MM.1S (cell line): ENCODE measurements at places on chromosomes 7 and 10.

DNA sequence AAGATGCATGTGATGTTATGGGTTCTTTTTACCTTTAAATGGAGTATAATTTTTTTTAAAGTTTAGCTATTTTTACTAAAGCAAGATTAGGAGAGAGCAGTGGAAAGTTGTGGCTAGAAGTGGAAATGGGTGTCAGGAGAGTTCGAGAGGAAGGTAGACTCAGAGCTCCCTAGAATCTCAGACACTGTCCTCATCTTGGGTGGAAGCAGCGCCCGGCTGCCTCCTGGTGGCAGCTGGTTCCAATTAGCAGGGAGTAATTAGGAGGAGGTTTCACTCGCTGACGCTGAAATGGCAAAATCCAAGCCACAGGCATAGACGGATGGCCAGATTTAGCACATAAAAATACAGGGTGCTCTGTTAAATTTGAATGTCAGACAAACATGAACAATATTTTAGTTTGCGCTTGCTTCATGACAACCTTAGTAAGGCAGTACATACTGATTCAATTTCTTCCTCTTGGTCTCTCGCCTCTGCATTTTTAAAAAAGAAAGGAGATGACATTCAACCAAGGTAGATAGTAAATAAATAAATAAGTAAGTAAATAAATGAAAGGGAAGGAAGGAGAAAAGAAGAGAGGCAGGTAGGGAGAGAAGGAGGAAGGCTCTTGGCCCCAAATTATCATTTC lies 58.5 kb downstream of the LGI1 start:
- peak; percentile 63 for DNase-seq

GRCh38 chr7:31416381-31416870 lies 75.9 kb upstream of the NEUROD6 start:
- no peak for DNase-seq

- DNase-seq, result no peak
These were observed 245.1 kb downstream of the CAMK1D start for GRCh38 chr10:12594448-12594944.

DNA sequence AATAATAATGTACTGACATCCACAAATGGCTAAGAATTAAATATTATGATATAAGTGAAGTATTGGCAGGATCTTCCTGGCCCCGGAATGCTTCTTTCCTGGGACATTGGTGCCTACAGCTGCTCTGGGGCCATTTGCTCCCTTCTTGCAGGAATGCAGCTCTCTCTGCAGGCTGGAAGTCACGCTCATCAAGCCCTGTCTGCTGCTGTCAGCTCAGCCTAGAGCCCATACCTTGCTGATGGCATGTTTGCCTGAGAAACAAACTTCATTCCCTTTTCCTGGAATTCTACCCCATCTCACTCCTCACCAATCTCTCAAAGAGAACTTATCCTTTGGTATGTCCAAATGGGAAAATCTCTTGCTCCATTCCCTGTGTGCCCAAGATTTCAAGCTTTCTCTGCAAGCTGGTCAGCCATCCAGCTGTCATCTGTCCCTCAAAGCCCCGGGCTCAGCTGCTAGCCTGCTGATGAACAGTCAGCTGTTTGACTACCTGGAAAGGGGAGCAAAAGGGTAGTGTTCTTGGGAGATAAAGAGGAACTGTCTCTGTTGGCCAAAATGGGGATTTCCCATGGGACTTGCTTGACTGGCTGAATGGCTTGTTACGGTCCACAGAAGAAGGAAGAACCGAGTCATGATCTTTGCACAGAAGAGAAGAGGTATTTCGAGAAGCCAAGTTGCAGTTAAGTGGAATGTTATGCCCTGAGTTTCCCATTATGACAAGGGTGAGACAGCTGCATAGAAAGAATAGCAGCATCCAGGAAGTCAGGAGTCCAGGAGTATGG lies 12.0 kb upstream of the RASSF4 start:
- DNase-seq, result no peak

DNA sequence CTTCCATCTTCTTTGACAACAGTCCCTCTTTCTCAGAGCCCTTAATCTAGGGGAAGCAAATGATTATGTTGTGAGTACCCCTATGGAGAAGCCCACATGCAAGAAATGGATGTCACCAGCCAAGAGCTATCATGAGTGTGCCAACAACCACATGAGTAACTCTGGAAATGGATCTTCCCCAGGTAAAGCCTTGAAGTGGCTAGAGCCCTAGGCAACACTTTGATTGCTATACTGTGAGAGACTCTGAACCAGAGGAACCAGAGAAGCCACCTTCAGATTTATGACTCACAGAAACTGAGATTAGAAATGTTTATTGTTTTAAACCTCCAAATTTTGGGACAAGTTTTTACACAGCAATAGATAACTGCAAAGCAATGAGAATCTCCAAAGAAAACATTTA lies 60.9 kb upstream of the COL1A2 start:
- no peak for DNase-seq

- DNase-seq, result no peak
These were observed 104.5 kb downstream of the SH3PXD2A start for GRCh38 chr10:103750836-103751235.

DNA sequence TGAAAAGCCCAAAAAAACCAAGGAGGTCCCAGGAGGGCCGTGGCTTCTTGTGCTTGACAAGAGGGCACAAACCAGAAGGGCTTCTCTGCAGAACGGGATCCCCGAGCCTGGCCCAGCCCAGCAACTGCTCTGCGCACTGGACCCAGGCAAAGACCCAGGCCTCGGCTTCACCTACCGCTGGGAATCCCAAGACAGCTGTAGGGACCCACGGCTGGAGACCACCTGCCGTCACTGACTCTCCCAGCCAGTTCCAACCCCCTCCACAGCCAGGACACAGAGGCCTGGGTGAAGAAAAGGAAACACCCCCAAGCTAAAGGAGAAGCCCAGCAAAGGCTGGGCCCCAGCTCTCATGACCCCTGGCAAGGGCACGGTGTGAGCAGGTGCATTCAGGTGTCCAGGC lies 24.3 kb downstream of the PDGFA start:
- DNase-seq, result no peak

DNA sequence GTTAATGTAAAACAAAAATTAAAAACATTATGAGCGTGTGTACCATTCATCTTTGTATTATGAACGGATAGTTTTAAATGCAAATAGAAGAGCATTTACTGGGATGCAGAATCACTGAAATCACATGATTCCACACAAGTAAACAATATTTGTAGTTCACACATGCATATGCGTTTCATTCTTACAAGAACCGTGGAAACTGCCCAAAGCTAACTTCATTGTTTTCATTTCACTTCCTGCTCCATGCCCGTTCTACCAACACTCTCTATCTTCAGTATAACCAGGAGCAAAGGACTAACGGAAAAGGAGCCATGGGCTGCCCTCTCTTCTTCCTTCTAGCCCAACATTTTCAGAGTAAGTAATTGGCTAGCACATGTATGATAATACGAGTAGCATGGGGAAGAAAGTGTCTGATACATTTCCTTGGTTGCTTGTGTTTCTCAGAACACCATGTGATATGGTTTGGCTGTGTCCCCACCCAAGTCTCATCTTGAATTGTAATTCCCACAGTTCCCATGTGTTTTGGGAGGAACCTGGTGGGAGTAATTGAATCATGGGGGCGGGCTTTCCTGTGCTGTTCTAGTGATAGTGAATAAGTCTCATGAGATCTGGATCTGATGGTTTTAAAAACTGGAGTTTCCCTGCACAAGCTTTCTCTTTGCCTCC lies 38.8 kb downstream of the ZNF783 start:
- no peak for DNase-seq

- no peak for DNase-seq
These were observed 52.0 kb downstream of the THNSL1 start for GRCh38 chr10:25068152-25069058.

- DNase-seq, result no peak
These were observed 219.3 kb upstream of the TAC1 start for GRCh38 chr7:97512441-97513207.

DNA sequence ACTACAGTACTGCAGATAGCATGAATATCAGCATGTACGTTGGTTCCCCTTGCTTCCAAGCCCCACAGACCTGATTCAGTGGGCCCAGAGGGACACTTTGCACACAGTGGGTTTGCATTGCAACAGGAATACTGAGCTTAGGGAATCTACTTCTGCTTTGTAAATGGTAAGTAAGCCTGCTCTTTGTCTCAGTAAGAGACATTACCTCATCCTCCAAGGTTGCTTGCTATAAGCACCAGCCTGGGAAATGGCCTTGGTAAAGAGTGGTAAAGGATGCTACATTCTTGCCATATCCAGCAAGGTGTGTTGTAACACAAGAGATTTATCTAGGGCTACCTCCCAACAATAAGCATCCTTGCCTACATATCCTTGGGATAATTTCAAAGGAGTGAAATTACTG lies 730.5 kb downstream of the INHBA start:
- DNase-seq, result no peak

DNA sequence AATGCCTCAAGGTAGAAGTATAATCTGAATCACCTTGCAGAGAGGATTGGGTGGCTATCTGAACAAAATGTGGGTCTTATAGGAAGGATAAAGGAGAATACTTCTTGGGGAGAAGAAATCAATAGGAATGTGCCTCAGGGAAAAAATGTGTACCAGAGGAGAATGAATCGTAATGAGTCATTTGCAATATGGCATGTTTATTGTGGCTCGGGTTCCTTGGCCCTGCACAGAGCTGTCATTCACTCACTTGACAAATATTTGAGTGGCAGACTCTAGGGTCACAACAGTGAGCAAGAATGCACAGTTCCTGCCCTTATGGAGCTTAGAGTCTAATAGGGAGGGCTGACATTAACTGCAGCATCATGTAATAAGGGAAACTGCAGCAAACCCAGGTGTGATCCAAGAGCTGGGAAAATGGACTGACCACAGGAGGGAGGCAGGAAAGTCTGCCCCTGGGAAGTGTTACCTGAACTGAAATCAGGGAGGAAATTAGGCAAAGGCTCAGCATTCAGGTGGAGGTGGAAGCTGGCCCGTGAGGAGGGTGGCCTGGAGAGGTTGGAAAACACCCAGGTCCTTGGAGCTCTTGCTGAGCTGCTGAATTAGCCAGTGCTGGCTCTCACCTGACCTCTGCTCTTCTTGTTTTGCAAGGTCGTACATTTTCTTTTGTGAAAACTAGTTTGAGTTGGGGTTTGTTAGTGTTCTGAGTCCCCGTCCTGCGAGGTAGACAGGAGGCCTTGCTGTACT lies 203.9 kb downstream of the FRMD4A start:
- no peak for DNase-seq

DNA sequence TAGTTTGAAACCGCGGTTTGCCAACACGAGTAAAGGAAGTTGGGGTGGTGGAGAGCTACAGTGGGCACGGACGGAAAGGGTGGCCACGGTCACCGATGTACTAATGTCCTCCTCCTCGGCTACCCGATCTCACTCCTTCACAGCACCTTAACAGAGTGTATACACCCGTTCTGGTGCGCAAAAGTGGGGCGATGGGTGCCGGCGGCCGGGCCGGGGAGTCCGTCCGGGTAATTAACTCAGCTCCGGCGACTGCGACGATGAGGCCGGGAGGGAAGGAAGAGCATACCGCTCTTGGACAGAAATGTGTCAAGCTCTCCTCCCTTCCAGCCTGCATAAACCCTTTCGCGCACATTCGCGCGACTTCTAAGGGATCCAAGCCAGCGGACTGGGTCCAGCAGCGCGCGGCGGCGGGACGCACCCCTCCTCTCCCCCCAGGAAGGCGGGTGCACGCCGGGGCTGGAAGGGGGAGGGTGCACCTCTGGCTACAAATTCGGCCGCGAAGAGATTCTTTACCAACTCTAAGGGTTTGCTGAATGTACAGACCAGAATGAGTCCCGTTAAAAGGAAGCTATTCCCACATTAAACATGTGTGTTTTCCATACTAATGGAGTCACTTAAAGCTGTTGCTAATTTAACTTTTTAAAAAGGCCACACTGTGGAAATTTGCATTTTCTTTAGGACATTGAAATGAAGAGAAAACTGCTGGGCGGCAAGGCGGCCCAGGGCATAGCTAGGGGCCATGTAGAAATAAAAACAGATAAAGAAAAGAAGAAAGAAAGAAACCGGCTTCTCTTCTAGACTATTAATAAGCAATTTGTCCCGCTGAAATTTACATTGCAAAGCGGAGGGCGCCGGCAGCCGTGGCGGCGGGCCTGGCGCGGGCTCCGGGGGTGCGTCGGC lies 6.6 kb upstream of the EBF3 start:
- no peak for DNase-seq

GRCh38 chr7:79461660-79462059 lies 8.2 kb upstream of the MAGI2 start:
- no peak for DNase-seq

- no peak for DNase-seq
These were observed 85.3 kb downstream of the CALN1 start for GRCh38 chr7:72326811-72327210.

- no peak for DNase-seq
These were observed 36.8 kb downstream of the COL28A1 start for GRCh38 chr7:7498856-7499255.

- DNase-seq, result peak; percentile 11
These were observed 1189.6 kb downstream of the SORCS1 start for GRCh38 chr10:105974803-105975456.

DNA sequence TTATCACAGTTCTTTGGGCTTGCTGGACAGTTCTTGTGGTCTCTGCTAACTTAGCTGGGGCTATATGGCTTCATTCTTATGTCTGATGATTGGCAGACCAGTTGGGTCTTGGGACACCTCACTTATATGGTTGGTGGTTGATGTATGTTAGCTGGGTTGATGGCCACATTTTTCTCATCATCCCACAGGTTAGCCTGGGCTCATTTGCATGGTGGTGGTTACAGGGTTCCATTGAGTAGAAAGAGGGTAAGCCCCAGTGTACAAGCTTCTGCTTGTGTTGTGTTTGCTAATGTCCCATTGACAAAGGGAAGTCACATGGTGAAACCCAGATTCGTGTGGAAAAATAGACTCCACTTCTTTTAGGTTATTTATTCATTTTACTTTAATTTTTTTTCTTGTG lies 40.6 kb downstream of the TMEM60 start:
- DNase-seq, result peak; percentile 15

DNA sequence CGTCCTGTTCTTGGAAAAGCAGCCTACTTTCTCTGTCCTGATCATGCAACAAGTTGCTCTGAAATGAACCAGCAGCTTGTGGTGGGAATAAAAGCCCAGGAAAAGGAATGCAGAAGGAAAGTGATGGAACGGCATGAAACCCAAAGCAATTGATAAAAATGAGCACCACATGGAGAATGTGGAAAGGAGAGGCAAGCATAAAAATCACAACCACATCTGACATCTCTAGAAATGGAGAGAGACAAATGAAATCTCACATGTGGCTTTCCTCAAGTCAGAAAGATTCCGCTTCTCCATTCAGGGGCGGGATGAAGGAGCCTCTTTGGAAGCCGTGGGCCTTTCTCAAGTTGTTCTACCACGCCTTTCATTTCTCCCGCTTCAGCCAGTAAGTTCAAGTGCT lies 631.7 kb upstream of the GALNT17 start:
- no peak for DNase-seq

GRCh38 chr10:58693919-58694318 lies 181.2 kb downstream of the BICC1 start:
- no peak for DNase-seq

DNA sequence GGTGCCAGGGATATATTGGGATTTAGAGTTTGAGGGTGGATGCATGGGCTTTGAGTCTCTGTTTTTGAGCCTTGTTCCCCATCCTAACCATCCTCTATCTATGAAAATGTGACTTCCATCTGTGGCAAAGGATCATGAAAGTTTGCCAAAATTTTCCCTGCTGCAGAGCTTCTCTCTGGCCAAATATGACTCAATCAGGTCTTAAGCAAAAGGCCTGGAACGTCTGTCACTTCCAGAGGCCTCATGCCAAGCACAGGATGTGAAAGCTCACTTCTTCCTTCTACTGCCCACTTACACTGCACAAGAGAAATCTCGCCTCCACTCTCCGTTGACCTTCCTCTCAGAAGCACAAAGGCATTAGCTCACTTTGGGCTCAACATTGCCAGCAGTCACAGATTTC lies 696.9 kb upstream of the NRP1 start:
- DNase-seq, result no peak
